ENCODE measurements at places on chromosomes 13 and 19.
A peak's percentile ranks its signal among the peaks of the same experiment; 100 is the strongest.

DNA sequence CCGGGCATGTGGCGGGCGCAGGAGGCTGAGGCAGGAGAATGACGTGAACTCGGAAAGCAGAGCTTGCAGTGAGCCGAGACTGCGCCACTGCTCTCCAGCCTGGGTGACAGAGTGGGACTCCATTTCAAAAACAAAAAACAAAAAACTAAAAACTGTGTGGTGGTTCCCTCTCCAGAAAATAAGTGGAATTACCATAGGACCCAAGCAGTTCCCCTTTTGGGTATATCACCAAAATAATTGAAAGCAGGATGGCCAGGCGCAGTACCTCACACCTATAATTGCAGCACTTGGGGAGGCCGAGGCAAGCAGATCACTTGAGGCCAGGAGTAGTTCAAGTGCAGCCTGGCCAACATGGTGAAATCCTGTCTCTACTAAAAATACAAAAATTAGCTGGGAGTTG lies 15.7 kb upstream of the LDLR start:
- DNase-seq: no peak

DNA sequence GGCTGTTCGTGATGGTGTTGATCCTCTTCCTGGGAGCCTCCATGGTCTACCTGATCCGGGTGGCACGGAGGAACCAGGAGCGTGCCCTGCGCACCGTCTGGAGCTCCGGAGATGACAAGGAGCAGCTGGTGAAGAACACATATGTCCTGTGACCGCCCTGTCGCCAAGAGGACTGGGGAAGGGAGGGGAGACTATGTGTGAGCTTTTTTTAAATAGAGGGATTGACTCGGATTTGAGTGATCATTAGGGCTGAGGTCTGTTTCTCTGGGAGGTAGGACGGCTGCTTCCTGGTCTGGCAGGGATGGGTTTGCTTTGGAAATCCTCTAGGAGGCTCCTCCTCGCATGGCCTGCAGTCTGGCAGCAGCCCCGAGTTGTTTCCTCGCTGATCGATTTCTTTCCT lies 12.2 kb upstream of the C19orf33 start:
- no peak for DNase-seq

GRCh38 chr19:28465371-28466086 lies 747.4 kb downstream of the UQCRFS1 start:
- no peak for DNase-seq

DNA sequence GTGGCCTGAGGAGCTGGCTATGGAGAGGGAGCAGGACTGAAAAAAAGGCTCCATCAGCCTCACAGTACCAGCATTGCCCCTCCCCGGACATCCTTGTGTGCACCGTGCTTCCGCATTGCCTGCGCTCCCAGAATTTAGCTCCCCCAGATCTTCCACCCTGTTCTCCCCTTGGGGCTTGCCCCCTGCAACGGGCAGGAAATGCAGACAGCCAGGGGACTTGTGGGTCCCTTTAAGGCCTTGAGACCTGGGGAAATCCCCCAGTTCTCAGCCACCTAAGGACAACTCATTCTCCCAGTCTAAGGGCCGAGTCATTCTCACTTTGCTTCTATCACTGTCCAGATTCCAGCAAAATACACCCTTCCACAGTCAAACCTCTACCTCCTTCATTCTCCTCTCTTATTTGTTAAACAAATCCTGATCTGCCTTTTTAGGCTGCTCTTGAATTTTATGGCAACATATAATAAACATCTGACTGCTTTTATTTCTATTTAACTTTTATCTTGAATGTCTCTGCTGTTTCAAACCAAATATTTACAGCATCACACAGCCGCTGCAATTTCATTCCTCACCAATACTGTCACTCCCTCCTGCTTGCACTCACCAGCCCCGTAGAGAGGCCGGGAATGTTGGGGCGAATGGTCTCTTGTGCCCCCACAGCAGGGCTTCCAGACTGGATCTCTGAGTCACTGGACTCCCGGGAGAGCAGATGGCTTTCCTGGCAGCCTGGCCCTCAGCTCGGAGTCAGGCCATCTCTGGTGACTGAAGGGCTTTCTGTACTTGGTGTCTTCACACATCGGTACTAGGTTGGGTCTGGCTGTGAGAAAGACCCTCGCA lies 221.9 kb downstream of the TSHZ3 start:
- no peak for DNase-seq

DNA sequence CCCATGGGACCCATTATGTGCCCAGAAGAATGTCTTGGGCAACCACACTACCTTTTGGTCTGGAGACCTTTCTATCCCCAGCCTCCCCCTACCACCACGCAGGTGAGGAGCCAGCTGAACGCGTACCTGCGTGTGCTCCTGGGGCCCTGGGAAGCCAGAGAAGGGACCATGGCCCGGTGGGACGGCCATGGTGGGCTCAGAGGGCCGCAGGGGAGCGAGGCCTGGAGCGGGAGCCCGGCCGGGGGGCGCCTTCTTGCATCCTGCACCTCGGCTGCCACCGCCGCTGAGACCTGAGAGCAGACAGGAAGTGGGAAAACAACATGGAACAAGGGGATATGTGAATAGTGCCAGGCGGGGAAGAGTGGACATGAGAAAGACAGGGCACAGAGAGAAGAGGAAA lies 2.3 kb downstream of the DYRK1B start:
- no peak for DNase-seq

GRCh38 chr13:89988206-89988605 lies 1359.3 kb upstream of the MIR17HG start:
- no peak for DNase-seq

DNA sequence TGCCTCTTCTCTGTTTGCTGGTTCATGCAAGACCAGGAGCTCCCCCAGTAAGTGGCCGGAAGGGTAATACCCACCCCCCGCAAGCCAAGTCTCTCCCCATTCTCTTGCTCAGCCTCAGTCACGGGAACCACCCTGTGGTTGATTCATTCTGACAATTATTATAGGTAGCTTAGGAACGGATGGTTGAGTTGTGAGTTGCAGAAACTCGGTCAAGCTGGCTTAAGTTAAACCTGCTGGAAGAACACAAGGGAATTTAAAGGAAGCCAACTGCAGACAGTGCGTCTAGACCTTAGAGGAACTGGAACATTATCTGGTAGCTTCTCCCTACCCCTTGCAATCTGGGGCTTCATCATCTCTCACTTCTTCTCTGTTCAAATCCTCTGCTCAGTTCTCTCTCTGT lies 8.9 kb downstream of the FPR1 start:
- DNase-seq: no peak

GRCh38 chr19:35011737-35012682 lies 11.9 kb downstream of the GRAMD1A start:
- no peak for DNase-seq

GRCh38 chr13:77431449-77431848 lies 104.1 kb upstream of the SCEL start:
- no peak for DNase-seq

- DNase-seq: peak; percentile 88
Observed at GRCh38 chr19:56105090-56105701, 15.9 kb downstream of the ZNF787 start.

- no peak for DNase-seq
Observed at GRCh38 chr13:78680115-78680561, 21.2 kb upstream of the OBI1 start.
